ENCODE measurements at places on chromosomes 13 and 19.
A peak's percentile ranks its signal among the peaks of the same experiment; 100 is the strongest.

DNA sequence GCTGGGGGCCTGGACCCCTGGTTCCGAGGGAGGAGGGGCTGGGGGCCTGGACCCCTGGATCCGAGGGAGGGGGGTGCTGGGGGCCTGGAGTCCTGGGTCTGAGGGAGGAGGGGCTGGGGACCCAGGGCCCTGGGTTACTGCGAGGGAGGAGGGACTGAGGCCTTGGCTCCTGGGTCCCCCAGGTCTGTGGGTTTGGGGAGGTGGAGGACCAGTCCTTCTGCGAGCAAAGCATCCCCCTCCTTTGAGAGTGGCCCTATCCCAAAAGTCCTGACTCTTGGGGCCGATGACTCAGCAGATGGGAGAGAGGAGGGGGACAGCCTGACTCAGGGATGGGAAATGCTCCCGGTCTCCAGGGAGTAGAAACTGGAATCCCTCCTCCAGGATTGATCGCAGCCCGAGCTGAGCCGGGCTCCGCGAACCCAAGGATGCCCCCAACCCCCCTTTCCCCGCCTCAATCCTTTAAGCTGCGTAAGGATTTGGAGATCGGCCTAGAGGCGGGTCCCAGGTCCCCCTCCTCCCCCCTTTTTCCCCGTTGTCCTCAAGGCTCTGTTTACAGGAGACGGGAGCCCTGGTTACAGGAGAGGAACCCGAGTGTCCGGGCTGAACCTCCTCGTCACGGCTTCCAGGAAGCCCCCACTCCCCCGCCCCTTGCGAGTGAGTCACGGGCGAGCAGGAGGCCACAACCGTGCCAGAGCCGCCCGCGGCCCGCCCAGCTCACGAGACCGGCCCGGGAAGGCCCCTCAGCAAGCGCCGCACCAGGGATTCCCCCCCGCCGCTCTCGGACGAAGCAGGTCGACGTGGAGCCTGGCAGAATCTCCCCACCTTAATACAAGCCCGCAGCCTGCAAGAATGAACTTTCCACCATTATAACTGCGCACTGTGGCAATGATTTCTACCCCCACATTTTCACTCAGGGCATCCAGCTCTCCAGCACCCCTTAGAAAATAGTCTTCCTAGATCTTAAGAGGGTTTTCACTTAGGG lies 3.0 kb upstream of the ZFP36 start:
- DNase-seq: peak; percentile 95

GRCh38 chr19:49295208-49295880 lies 29.6 kb downstream of the SLC6A16 start:
- DNase-seq: no peak

DNA sequence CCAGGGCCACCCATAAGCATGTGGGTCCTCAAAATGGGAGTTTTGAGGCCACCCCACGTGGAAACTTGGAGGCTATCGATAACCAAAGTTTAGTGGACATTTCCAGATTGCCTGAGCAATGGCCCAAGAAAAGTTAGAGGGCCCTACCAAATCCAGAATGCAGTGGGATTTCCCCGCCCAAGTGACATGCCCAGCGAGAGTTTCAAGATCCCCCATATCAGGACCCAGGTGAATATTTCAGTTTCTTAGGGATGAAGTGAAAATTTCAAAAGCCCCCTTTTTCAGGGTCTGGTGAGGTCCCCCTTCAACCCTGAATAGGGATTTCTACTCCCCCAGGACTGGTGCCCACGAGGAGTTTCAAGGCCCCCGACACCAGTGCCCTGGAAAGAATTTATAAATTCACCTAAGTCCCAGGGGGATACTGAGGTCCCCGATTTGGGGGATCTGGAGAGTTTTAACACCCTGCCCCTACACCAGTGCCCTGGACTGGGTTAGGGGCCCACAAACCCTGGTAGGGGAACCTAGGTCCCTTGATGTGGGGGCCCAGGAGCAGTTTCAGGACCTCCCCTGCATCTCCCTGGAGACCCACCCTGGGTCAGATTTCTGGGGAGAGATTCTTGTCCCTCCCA lies 695 bp downstream of the BST2 start:
- no peak for DNase-seq

DNA sequence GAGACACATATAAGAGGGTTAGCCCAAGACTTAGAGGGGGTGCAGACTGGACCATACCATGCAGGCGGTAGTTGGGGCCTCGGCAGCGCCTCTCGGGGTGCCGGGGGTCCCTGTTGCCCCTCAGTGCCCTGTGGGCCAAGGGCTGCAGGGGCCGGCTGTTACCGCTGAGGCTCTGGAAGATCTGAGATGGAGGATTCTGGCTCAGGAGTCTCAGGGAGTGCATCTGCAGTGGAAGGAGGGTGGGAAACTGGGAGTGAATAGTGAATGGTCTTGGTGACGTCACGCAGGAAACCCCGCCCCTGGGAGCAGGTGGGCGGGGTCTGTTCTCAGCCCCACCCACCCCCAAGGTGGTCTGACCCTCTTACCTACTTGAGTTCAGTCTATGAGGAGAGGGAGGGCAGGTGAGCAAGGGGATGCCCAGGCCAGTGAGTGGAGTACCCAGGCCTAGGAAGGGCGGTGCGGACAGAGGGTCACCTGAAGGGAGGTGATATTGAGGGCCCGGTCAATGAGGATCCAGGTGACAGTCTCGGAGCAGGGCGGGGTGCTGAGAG lies 1.7 kb upstream of the DBP start:
- DNase-seq: no peak

- DNase-seq: peak; percentile 83
These were observed 580 bp downstream of the HSD17B14 start for GRCh38 chr19:48835734-48836088.

DNA sequence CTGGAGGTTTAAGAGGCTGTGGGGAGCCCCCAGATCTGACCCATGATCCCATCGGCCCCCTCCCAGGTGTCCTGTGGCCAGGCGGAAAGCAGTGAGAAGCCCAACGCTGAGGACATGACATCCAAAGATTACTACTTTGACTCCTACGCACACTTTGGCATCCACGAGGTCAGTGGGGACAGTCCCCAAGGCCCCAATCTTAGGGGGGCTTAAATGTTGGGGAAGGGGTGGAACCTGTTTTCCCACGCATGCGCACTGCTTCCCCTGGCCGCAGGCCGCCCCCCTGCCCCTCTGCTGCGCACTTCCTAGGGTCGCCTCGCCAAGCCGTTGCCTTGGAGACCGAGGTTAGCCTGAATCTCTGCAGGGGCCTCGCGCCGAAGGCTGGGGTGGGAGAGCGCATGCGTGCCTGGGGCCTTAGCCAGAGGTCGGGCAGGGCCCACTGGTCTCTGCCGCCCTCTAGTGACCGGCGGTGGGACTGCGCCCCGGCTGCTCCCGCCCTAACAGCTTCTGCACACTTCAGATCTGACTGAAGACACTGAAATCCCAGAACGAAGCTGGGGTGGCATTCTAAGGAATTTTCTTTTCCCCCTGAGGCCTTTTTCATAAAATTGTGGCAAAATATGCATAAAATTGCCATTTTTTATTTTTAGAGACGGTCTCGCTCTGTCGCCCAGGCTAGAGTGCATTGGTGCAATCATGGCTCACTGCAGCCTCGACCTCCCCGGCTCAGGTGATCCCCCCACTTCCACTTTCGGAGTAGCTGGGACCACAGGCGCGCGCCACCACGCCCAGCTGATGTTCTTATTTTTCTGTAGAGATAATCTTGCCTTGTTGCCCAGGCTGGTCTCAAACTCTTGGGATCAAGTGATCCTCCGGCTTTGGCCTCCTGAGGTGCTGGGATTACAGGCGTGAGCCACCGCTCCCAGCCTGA lies 3.6 kb downstream of the PRMT1 start:
- peak; percentile 92 for DNase-seq

DNA sequence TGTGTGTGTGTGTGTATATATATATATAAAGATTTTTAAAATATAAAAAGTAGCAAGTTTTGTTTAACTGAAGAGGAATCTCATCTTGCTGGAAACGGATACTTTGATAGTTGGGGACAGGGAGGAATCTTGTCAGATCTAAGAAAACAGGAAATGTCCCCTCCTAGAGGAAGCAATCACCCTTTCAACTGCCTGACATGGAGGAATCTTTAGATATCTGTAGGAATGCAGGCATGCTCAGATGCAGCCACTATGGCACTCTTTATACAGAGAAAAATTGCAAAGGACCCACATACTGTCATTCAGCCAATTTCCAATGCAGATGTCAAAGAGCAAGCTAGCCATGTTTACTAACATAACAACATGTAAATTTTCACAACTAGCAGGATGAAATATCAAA lies 38.8 kb downstream of the ZNF611 start:
- no peak for DNase-seq

- DNase-seq: no peak
These were observed 11.7 kb downstream of the NOP53 start for GRCh38 chr19:47756953-47757608.

GRCh38 chr19:7953060-7953459 lies 9.6 kb upstream of the TIMM44 start:
- no peak for DNase-seq

GRCh38 chr13:23086968-23087623 lies 93.7 kb upstream of the SGCG start:
- DNase-seq: no peak

- DNase-seq: no peak
These were observed at the start of gene WTIP for GRCh38 chr19:34480971-34481841. TSS of gene WTIP (plus strand) at chr19:34481758. CDS start at chr19:34481975, 217 bp downstream.
